ENCODE measurements at places on chromosomes 4 and X.
A peak's percentile ranks its signal among the peaks of the same experiment; 100 is the strongest.

- H3K4me1 ChIP-seq = peaks cover 18% of the 10 kb centered on the region
- no peak overlapping the region for H3K4me3 ChIP-seq
- H3K27ac ChIP-seq = no peak overlapping the region
- no peaks in the 10 kb centered on the region for H3K36me3 ChIP-seq
- no peaks in the 10 kb centered on the region for H3K27me3 ChIP-seq
- no peak for DNase-seq
These were observed 1788.0 kb upstream of the TENM3 start for GRCh38 chr4:180455226-180455625.

DNA sequence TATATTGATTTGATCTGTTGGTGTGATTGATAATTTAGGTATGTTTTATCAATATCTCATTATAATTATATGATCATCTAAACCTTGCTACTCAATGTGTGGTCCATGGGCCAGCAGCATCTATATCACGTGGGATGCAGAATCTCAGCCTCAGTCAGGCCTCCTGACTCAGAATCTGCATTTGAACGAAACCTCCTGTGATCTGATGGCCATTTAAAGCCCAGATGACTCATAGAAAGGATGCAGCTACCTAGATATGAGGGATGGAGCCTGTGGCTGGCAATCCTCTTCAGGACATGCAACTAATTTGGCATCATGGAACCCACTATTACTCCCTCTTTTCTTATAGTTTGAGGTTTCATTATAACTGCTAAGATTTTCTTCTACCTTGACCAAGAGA, 11.3 kb upstream of the CHRNA9 start:
- H3K36me3 ChIP-seq = no peaks in the 10 kb centered on the region
- DNase-seq = no peak
- no peaks in the 10 kb centered on the region for H3K27me3 ChIP-seq
- no peak overlapping the region for H3K27ac ChIP-seq
- no peak overlapping the region for H3K4me3 ChIP-seq

GRCh38 chr4:182827954-182828353, 89.2 kb downstream of the DCTD start:
- H3K27ac ChIP-seq = peak overlapping the region; percentile 37
- H3K4me1 ChIP-seq = peaks cover 38% of the 10 kb centered on the region
- H3K27me3 ChIP-seq = peaks cover 36% of the 10 kb centered on the region

GRCh38 chr4:15649914-15650545, 5.1 kb downstream of the FBXL5 start:
- peak overlapping the region; percentile 44 for H3K4me3 ChIP-seq
- H3K36me3 ChIP-seq = peaks cover 5% of the 10 kb centered on the region
- DNase-seq = peak; percentile 35
- peaks cover 47% of the 10 kb centered on the region for H3K4me1 ChIP-seq
- H3K27me3 ChIP-seq = no peaks in the 10 kb centered on the region

DNA sequence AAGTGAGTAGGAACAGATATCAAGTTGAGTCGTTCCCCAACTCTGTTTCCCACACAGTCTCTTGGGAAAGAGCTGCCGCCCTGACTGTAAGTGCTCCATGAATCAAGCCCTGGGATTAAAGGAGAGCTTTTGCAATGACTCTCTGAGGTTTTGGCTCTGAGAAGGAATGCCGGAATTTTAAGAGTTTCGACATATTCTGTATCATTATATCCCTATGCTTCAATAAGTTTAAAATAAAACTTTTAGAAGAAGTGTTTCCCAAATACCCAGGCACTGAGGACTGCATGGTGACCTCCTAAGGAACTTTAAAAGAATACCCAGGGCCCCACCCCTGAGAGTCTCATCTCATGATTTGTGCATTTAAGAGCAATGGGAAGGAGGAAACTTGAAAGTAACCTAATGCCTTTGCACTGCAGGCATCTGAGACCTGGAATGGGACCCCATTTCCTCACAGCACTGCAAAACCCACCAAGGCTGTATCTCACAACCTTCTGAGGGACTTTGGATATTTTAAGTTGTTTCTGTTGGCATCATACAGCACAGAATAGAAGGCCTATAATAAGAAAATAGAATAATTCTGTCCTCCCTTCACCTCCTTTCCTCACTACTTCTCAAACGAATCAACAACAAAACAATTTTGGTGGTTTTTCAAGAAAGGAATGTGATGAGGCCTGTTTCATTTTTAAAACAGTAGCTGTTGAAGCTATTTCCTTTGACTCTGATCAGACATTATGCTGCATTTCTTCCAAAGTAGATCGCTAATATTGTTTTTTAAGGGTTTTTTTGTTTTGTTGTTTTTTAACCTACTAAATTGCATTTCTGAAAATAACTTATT, 121.2 kb downstream of the GASK1B start:
- H3K36me3 ChIP-seq = no peaks in the 10 kb centered on the region
- peak overlapping the region; percentile 83 for H3K27ac ChIP-seq
- H3K4me3 ChIP-seq = no peak overlapping the region
- H3K27me3 ChIP-seq = no peaks in the 10 kb centered on the region
- DNase-seq = no peak

DNA sequence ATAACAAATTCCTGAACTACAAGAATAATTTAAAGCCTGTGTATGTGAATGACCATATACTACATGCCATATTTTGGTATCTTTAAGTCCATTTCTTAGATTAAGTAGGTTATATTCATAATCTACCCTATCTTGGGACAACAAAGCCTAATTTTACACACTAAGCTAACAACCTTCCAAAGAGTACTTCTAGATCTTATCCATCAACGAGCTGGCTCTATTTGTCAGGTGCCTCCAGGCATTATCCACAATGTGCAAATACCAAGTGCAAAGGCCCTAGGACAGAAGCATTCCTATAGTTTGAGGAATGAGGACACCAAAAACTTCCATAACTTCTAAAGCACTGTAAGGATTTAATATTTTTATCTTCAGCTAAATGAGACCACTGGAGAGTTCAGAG, 3.5 kb downstream of the SLBP start:
- peaks cover 40% of the 10 kb centered on the region for H3K36me3 ChIP-seq
- no peaks in the 10 kb centered on the region for H3K27me3 ChIP-seq
- peaks cover 42% of the 10 kb centered on the region for H3K4me1 ChIP-seq
- H3K27ac ChIP-seq = no peak overlapping the region
- DNase-seq = no peak

DNA sequence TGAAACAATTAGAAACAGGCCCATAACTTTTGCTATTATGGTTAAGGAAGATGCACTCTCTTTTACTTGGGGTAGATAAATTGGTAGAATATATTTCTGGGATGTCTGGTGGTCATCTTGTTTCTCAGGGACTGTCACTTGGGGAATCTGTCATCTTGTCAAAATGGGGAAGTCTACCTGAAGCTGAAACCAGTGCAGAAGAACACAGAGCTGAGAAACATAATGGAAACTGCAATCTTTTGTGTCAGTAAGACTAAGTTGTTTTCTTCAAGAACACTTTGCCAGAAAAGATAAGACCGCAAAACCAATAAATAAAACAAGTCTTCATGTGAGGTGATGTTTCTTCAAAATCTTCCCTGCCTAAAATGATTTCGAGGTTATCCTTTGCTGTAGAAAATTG, 92.0 kb downstream of the NAA11 start:
- H3K4me1 ChIP-seq = no peaks in the 10 kb centered on the region
- H3K27me3 ChIP-seq = no peaks in the 10 kb centered on the region
- no peak for DNase-seq
- H3K27ac ChIP-seq = no peak overlapping the region
- H3K4me3 ChIP-seq = no peak overlapping the region

- H3K27me3 ChIP-seq = no peaks in the 10 kb centered on the region
- no peak overlapping the region for H3K4me3 ChIP-seq
- no peak for DNase-seq
These were observed 13.3 kb upstream of the TBC1D19 start for GRCh38 chr4:26570596-26570995.

- no peaks in the 10 kb centered on the region for H3K27me3 ChIP-seq
- H3K4me3 ChIP-seq = peak overlapping the region; percentile 64
- peaks cover 31% of the 10 kb centered on the region for H3K36me3 ChIP-seq
- no peak overlapping the region for H3K27ac ChIP-seq
- no peak for DNase-seq
These were observed 2.9 kb downstream of the ARAF start for GRCh38 chrX:47563801-47564315.

- H3K4me3 ChIP-seq = no peak overlapping the region
- DNase-seq = no peak
- no peak overlapping the region for H3K27ac ChIP-seq
- H3K27me3 ChIP-seq = peaks cover 56% of the 10 kb centered on the region
These were observed 1.6 kb downstream of the HPGD start for GRCh38 chr4:174520660-174521059.

GRCh38 chr4:86294883-86295282, 65.0 kb downstream of the MAPK10 start:
- no peaks in the 10 kb centered on the region for H3K36me3 ChIP-seq
- H3K27ac ChIP-seq = peak overlapping the region; percentile 1
- H3K27me3 ChIP-seq = no peaks in the 10 kb centered on the region
- DNase-seq = no peak

GRCh38 chrX:115624916-115625315, 63.9 kb downstream of the PLS3 start:
- H3K4me3 ChIP-seq = no peak overlapping the region
- DNase-seq = no peak
- no peaks in the 10 kb centered on the region for H3K27me3 ChIP-seq
- H3K4me1 ChIP-seq = peaks cover 5% of the 10 kb centered on the region
- H3K36me3 ChIP-seq = peaks cover 25% of the 10 kb centered on the region

DNA sequence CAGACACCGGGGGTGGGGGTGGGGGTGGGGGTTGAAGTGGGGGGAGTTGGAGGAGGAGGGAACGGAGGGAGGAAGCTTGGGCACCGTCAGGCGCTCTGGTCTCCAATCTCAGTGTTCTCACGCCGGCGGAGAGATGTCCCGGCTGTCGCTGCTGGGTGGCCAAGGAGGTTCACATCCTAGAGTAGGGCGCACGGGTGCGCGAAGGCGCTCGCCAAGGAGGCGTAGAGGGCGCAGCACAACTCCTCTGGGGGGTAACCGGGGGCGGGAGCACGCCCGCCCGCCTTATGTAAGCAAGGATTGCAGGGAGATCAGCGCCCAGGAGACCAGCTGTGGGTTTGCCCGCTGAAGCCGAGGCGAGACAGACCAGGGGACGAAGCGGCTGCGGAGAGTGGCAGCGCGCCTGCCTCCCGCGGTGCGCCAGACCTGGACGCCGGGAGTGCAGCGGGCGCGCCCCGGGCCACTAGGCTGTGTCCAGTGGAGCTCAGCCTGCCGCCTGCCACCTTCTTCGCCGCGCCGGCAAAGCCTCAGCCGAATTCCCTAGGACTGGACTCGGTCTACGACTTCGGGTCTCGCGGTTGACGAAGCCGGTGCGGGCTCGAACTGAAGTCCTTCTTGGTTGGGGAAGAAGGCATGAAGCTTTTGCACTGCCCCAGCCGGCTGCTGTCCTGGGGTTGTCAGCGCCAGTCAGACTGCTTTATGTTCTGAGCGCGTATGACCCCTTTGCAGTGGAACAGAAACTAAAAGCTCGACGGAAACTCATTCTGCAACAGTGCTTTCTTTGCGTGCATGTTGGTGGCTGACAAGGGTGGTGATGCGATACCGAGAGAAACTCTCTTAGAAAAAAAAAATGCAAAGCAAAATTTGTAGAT, 707 bp upstream of the UNC5C start:
- DNase-seq = peak; percentile 70
- peaks cover 57% of the 10 kb centered on the region for H3K4me1 ChIP-seq
- H3K27ac ChIP-seq = no peak overlapping the region
- no peaks in the 10 kb centered on the region for H3K36me3 ChIP-seq
- H3K4me3 ChIP-seq = peak overlapping the region; percentile 89
- peaks cover 21% of the 10 kb centered on the region for H3K27me3 ChIP-seq

DNA sequence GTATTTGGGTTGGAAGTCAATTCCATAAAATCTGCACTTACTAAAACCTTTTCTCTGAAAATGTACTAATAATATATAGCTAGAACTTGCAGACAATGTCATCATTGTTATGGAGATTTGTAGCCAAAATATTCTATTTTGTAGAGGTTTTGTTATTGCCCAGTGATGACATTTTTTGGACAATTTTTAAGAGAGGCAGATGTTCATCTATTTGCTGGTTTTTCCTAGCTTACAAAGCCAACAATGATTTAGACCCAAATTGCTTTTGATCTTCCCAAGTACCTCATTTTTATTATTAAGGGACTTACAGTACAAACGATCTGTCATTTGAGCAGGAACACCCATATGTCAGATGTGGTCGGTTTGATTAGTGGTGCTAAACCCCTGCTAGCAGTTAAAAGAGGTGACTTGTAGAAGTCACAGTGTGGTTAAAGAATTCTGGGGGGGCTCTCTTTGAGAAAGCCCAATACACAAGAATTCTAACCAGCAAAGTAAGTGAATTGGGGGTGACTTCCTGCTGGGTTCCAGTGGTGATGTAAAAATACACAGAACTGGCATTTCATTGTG, 136.2 kb downstream of the KIT start:
- H3K4me1 ChIP-seq = peaks cover 6% of the 10 kb centered on the region
- no peak overlapping the region for H3K4me3 ChIP-seq
- H3K27ac ChIP-seq = no peak overlapping the region
- peaks cover 2% of the 10 kb centered on the region for H3K27me3 ChIP-seq

GRCh38 chrX:12307961-12308360, 169.7 kb downstream of the FRMPD4 start:
- H3K27me3 ChIP-seq = no peaks in the 10 kb centered on the region
- DNase-seq = no peak
- H3K27ac ChIP-seq = no peak overlapping the region
- no peak overlapping the region for H3K4me3 ChIP-seq
- H3K36me3 ChIP-seq = no peaks in the 10 kb centered on the region
- no peaks in the 10 kb centered on the region for H3K4me1 ChIP-seq

- no peak for DNase-seq
- no peaks in the 10 kb centered on the region for H3K36me3 ChIP-seq
- H3K4me3 ChIP-seq = no peak overlapping the region
These were observed 316.7 kb upstream of the HTR2C start for GRCh38 chrX:114267142-114267541.

- no peaks in the 10 kb centered on the region for H3K27me3 ChIP-seq
- no peak for DNase-seq
- H3K36me3 ChIP-seq = no peaks in the 10 kb centered on the region
- H3K4me1 ChIP-seq = no peaks in the 10 kb centered on the region
These were observed 827 bp upstream of the RTL3 start for GRCh38 chrX:78659955-78660354.

GRCh38 chr4:3263053-3263875, 14.3 kb downstream of the MSANTD1 start:
- H3K4me3 ChIP-seq = no peak overlapping the region
- no peak for DNase-seq
- no peaks in the 10 kb centered on the region for H3K36me3 ChIP-seq
- peaks cover 4% of the 10 kb centered on the region for H3K27me3 ChIP-seq
- H3K27ac ChIP-seq = peak overlapping the region; percentile 67

DNA sequence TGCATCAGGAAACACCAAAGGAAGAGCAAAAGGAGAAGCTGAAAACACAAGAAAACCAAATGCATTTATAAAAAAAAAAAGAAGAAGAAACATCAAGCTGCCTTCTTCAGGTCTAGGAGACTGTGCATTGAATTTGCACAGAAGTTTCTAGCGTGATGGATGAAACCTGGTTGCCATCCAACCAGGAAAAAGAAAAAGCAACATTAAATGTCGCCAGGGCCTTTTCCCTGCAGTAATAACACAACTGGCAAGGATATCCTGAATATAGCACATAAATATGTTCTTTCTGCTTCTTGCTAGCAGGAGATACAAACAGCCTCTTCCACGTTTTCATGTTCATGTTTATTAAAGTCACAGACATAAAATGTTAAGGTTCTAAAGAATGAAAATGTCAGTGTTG, 60.8 kb upstream of the ZFP42 start:
- peak overlapping the region; percentile 89 for H3K27ac ChIP-seq
- H3K36me3 ChIP-seq = no peaks in the 10 kb centered on the region
- peaks cover 32% of the 10 kb centered on the region for H3K4me1 ChIP-seq
- peaks cover 4% of the 10 kb centered on the region for H3K27me3 ChIP-seq
- no peak overlapping the region for H3K4me3 ChIP-seq

- H3K36me3 ChIP-seq = no peaks in the 10 kb centered on the region
- peaks cover 3% of the 10 kb centered on the region for H3K27me3 ChIP-seq
- H3K4me1 ChIP-seq = no peaks in the 10 kb centered on the region
- H3K27ac ChIP-seq = no peak overlapping the region
These were observed 10.0 kb upstream of the AP1S2 start for GRCh38 chrX:15864629-15865028.
